HS-27A (cell line): ENCODE measurements at places on chromosomes 13 and 19.

DNA sequence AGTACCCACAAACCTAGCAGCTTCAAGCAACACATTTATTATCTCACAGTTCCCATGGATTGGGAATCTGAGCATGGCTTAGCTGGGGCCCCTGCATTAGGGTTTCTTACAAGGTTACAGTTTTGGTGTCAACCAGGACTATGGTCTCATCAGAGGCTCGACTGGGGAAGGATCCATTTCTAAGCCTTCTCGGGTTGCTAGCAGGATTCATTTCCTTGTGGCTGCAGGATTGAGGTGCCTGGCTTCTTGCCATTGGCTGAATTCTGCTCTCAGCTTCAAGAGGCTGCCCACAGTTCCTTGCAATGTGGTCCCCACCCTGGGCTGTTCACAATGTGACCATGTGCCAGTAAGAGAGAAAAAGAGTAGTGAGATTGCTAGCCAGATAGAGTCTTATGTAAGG lies 26.7 kb downstream of the ZNRF4 start:
- DNase-seq: no peak

DNA sequence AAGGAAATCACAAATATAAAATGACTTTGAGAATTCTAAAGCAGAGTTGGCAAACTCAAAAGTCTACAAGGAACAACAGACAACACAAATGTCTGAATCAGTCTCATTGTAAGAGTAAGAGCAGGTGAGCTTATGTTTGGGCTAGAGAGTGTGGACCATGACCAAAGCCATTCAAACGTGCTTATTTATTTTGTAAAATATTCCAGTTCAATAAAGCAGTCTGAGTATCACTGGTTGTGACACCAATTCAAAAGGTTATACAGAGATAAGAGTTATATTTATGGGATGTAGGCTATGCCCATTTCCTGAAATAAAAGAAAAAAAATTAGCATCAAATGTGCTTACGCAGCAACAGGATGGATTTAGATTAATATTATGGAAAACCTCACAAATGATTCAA lies 251.6 kb downstream of the KLF5 start:
- no peak for DNase-seq

- DNase-seq: no peak
Observed at GRCh38 chr13:111493468-111493867, 173.0 kb downstream of the TEX29 start.

- DNase-seq: no peak
Observed at GRCh38 chr13:32811297-32811800, 204.9 kb upstream of the KL start.

GRCh38 chr19:33193865-33194362 lies at the start of gene LRP3:
Gene LRP3, plus strand, starts transcription at chr19:33194330. Its CDS starts 456 bp downstream, at chr19:33194786.
- no peak for DNase-seq

- DNase-seq: no peak
Observed at GRCh38 chr13:76879203-76879882, 6.9 kb downstream of the KCTD12 start.

GRCh38 chr13:47832458-47832972 lies 168.6 kb downstream of the SUCLA2 start:
- DNase-seq: no peak

GRCh38 chr19:44807162-44807561 lies 1.7 kb upstream of the BCAM start:
- DNase-seq: no peak
